Stimulated activated naive B cell treated with anti-CD40 and anti-IgM and Interleukin-4, amounts not matched to agents 10 μg/mL and 1 μg/mL and 100 μg/mL, for 72 hours (primary cell): ENCODE measurements at places on chromosomes 7 and 10.

DNA sequence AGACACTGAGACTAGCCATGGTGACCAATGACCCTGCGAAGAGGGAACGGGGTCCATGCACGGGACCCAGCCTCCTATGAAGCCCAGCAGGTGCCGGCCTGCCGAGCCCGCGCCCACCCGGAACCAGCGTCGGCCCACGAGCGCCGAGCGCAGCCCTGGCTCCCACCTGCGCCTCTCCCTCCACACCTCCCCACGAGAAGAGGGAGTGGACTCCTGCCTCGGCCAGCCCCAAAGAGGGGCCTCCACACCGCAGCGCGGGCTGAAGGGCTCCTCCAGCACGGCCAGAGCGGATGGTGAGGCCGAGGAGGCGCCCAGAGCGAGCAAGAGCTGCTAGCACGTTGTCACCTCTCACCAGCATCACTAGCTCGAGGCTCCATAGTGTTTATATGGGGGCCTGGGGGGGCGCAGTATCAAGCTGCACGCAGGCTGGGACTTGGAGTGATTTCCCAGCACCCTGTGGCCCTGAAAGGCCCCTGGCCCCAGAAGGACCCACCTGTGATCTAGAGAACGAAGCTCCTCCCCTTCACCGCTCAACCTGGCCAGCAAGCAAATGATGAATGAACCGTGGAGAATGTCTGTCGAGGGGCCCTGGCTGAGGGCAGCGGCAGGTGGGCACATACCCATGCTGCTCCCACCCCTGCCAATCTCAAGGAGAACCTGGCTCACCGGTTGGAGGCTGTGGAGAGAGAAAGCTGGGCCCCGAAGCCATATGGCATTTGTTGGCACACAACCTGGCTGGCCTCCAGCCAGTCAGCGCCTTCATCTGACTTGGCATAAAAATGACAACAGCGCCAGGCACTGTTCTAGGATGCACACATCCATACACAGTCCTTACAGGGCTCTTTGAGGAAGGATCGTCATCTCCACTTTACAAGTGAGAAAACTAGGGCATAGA, 30.7 kb downstream of the GHRHR start:
- DNase-seq: no peak

- DNase-seq: no peak
These were observed 359.8 kb upstream of the MTPN start for GRCh38 chr7:136336932-136337331.

- no peak for DNase-seq
These were observed 8.8 kb downstream of the PARP12 start for GRCh38 chr7:140053812-140054539.

DNA sequence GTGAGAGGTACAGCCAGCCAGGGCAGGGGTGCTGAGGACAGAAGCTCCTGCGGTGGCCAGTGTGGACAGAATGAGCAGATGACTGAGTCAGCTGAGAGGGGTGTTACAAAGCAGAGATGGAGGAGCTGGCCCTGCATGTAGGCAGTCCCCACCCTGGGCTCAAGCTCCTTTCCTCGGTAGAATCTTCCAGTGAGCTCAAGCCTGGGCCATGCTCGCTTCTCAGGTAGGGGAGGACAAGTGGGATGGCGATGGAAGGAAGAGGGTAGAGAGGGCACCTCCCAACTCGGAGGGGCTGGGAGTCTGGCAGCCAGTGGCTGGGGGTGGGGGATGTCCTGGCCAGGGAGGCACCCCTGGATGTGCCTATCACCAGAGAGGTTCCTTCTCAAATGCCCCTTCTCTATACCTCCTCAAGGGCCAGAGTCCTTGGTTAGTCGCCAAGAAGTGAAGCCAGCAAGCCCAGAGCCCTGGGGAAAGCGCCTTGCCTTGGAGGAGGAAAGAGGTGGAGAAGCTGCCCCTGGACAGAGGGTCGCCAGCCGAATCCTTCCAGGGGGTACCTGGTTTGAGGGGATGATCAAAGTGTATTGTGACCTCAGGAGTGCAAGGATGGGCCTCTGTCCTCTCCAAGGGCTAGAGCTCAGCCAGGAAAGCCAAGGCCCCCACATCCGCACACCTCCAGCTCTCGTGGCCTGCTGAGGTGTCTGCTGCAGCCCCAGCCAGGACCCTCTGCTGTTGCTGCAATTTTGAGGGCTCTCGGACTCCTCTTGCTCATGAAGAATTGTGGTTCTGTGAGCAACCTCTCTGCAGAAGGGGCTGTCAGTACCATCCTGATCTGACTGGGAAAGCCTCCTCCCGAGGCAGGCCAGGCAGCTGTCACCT, 88.6 kb upstream of the MACROH2A2 start:
- no peak for DNase-seq

GRCh38 chr7:15867441-15867840, 181.0 kb upstream of the MEOX2 start:
- no peak for DNase-seq

GRCh38 chr10:63866075-63866746, 345.0 kb downstream of the REEP3 start:
- DNase-seq: peak; percentile 29

DNA sequence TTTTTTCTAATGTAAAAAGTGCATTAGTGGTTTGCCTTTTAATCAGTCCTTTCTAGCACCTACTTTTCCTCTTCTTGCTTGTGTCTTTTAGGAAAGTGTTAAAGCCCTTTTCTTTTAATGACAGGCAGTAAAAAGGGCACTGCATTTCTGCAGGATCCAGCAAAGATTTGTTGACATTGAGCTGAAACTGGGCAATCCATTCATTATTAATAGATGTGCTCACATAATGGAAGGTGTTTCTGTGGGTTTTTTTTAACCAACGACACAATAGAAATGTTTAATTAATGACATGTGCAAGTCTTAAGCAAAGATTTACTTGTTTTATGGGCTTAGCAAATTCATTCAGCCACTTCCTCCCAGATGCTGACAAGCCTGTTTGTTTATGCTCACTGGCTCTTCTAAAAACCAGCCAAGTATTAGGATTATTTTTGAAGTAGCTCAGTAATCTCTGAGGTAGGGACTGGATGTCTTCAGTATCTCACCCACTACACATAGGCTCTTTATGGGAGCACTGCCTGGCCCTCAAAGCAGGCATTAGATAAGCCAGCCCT, 1201.1 kb downstream of the SORCS1 start:
- DNase-seq: no peak
